ENCODE measurements at places on chromosomes 1 and 21.

GRCh38 chr1:19762175-19762779 is 37.4 kb downstream of the TMCO4 start:
- DNase-seq, result no peak

- DNase-seq, result no peak
These were observed 88.8 kb downstream of the RGL1 start for GRCh38 chr1:183893561-183894289.

DNA sequence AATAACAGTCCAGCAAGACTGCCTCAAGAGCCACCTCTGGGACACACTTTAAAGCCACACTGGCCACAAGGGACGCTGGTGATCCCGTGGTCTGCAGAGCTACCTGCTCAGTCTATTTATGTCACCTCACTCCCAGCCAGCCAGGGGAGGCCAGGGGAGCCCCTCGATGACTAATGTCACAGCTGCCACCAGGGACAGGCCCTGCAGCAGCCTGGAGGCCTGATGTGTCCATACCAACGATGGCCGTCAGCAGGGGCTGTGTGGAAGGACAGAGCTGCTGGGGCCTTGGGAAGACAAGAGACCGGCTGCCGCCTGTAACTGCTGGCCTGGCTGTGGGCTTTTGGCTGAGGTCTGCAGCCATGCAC is 71.0 kb downstream of the SIK1 start:
- DNase-seq, result no peak

GRCh38 chr1:48619539-48619938 is 147.5 kb upstream of the SPATA6 start:
- DNase-seq, result no peak

GRCh38 chr1:240683576-240683975 is 71.6 kb upstream of the GREM2 start:
- DNase-seq, result no peak

GRCh38 chr1:169595764-169596711 is 9.8 kb upstream of the F5 start:
- no peak for DNase-seq

DNA sequence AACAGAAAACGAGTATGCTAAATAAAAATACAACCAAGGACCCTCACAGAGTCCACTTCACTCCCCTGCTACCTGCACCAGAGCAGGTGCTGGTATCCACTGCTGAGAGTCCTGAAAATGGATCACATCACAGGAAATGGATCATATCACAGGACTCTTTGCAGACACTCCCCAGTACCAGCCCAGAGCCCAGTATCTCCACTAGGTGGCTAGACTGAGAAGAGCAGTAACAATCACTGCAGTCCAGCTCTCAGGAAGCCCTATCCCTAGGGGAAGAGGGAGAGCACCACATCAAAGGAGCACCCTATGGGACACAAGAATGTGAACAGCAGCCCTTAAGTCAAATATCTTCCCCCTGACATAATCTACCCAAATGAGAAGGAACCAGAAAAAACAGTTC is 28.0 kb downstream of the AGBL4 start:
- no peak for DNase-seq

DNA sequence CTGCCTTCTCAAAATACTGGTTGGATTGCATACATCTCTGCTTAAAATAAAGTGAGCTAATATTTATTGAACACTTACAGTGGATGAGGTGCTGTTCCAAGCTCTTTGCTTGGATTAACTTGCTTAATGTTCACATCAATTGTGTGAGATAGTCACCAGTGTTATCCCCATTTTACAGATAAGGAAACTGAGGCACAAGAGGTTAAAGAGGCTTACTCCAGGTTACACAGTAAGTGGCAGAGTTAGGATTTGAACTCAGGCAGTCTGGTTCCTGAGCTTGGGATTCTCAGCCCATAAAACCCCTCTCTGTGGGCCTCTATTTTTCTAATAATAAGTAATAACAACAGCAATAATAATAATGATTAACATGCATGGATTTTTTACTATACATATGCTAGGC is 13.6 kb upstream of the FAAH start:
- DNase-seq, result no peak

GRCh38 chr1:246782120-246782900 is 58.1 kb downstream of the SCCPDH start:
- DNase-seq, result no peak

DNA sequence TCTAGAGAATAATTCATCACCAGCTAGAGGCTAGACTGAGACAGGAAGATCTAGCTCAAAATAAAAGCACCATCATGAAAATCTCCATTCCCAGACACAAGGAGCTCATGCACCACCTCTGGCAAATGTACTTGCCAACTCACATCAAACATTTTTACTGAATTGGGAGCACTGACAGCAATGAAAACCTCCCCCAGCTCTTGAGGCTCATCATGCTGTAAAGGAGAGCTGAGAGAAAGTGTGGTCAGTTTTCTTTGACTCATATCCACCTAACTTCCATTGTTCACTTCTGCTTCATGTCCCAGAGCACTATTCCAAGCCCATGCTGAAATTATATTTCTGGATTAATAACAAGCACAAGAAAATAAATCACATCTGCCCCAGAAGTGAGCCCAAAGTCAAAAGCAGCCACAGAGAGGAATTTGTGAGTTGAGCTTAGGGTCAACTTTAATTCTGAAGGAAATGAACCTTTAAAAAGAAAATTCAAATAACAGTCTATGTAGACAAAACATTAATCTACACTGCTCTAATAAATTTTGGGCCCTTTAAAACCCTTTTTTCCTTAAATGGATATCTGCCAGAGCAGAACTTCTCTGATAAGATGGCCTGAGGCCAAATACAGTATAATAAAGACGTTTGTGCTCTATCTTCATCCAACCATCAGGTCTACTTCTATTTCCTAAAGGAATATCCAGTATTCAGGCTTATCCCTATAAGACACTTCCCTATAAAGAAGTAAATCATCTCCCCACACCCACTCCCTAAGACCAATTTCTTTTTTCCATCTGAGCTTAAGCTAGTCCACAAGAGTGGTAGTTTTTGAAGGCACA is 85.9 kb upstream of the ADAM30 start:
- no peak for DNase-seq

- no peak for DNase-seq
These were observed 136.8 kb downstream of the GABPA start for GRCh38 chr21:25871566-25871965.

DNA sequence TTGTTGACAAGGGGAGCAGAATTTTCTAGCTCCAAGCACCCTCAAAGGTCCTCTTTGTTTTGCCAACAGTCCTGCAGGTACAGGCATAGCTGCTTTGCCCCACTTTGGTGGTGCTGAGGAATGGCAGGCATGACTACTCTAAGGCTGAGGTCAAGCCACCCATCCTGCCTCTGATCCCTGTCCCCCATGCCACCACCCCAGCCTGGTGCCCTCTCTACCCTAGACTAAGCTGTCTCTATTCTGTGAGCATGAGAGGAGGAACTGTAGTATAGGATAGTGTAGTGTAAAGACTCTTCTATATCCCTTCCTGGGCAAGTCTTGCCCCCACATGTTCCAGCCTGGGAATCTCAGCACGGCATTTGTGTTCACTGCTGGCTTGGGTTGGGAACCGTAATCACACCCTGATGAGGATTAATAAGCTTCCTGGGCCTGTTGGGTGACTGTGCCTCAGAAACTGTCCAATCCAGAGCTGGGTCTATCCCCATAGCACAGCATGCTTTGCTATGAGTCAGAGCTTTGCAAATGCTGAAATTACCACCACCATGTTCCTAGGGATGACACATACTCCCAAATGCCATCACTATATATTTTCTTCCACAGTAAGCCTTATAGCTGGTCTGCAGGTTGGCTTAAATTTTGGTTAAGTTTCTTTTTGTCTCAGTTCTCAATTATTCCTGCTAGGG is 105.7 kb upstream of the PPP2R5A start:
- DNase-seq, result no peak

DNA sequence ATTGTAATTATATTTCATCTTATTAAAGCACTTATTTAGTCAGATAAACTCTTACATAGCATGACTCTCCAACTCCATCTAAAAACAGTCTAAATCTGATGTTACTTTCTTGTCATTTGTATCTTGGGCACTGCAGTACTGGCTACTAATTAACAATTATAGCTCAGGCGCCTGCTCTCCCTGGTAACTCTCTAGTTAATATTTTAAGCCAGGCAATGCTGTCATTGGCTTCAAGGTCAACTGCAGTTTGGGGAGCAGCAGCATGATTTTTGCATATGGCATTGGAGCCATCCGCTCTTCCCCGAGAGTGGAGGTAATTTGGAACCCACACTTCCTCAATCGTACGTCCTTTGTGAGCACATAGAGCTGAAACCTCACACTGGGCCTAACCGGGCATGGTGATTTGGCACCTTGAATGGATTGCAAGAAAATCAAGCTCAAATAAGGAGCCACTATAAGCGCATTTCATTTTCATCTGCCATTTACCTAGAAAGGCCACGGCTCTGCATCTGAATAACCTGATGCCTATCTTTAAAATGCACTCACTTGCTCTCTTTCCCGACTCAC is 187.7 kb downstream of the KAZN start:
- DNase-seq, result no peak

DNA sequence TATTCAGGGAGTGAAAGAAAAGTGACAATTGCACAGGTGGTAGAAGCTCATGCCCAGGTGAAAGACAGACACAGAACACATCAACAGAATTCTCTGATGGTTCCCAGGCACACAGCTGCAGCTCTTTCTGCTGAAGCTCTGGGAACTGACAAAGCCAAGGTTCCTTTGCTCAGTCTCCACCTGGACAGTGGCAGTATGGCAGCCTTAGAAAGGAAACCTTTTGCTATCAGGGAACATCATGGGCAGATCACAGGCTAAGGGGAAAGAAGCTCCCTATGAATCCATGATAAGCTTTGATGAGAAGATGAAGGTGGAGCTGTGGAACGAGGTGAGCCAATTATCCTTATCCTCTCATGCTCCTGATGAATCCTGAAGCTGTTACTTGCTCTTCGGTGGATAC is 1.2 kb downstream of the SPRR2B start:
- DNase-seq, result no peak

- peak; percentile 23 for DNase-seq
These were observed 681 bp upstream of the UBXN10 start for GRCh38 chr1:20184997-20185833.

DNA sequence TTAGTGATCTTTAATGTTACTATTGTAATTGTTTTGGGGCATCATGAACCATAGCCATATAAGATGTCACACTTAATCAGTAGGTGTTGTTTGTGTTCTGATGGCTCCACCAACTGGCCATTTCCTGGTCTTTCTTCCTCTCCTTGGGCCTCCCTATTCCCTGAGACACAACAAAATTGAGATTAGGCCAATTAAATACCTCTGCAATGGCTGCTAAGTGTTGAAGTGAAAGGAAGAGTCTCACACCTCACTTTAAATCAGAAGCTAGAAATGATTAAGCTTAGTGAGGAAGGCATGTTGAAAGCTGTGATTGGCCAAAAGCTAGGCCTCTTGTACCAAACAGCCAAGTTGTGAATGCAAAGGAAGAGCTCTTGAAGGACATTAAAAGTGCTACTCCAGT is 30.7 kb downstream of the PPP2R5A start:
- DNase-seq, result no peak

GRCh38 chr1:238408737-238409136 is 518.0 kb upstream of the ZP4 start:
- DNase-seq, result no peak

- DNase-seq, result no peak
These were observed 18.3 kb upstream of the MMEL1 start for GRCh38 chr1:2650967-2651645.

DNA sequence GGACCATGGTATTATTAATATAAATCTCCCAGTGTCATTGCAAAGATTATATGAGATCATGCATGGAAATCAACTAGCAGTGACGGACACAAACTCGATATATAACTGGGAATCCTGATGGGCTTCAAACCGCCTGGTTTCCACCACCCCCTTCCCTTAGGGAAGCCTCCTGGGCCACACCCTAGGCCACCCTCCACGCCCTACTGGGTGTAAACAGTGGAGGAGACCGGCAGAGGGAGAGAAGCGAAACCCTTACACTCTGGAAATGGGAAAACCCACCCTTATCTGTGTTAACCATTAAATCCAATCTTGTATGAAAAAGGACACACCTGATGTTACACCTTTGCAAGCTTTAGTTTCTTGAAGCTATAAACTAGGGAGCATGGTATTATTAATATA is 595 bp upstream of the ZNHIT6 start:
- no peak for DNase-seq

DNA sequence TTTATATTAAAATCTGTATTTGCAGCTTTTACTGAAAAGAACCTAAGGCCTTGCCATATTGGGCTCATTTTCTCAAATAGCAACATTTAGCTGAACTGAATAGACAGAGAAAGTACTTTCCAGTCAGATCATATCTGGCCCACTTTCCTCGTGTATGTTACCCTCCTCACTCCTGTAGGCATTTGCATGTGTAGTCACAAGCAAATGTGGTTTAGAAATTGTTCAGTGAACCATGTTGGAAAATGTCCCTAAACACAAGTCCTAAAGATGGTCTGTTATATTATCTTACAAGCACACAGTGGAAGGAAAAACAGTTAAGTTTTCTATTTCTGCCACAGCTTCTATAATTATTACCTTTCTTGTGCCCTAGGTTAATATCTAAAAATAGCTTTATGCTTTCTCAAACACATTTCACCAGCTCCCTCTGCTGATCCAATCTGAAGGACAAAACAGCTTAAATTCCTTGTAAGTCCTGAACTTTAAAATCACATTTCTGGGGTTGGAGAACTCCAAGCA is 606 bp upstream of the FMO4 start:
- DNase-seq, result no peak

GRCh38 chr1:178241057-178241456 is 147.2 kb downstream of the RASAL2 start:
- DNase-seq, result no peak

- DNase-seq, result no peak
These were observed 29.9 kb downstream of the KRTAP19-8 start for GRCh38 chr21:31008355-31008754.

- no peak for DNase-seq
These were observed 102.6 kb upstream of the ZNF644 start for GRCh38 chr1:91124290-91124985.

- no peak for DNase-seq
These were observed 211.6 kb upstream of the NR5A2 start for GRCh38 chr1:199815947-199816346.

- no peak for DNase-seq
These were observed 27.1 kb downstream of the DHCR24 start for GRCh38 chr1:54859700-54860391.

DNA sequence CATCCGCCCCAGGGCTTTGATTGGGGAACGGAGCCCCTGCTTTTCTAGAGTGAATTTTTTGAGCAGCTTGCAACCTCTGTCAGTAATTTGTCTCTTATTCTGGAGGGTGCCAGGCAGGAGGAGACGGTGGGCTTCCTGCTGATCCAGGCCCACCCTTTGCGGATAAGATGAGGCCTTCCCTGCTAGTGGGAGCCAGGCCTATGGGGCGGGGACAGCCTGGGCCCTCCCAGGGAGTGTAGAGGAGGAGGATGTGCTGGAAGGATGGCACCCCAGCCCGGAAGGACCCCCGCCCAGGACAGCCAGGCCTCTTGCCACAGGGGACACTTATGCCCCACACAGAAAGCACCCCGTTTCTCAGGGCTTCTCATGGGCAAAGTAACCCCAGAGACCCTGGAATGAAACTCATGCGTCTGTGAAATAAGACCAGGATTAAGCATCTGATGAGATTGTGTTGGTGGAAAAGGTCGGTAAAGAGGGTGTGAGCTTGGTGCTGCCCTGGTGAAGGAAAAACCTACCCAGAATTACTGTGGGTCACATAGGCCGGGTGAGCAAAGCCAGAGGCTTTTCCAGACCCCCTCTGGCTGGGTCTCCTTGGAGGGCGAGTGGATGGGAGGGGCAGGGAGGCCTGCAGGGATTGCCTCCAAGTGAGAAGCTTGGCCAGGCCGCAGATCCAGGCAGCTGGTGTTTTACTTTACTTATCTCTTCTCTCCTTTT is 118.7 kb downstream of the SIK1 start:
- no peak for DNase-seq

Data from activated CD8-positive, alpha-beta memory T cell treated with anti-CD3 and anti-CD28 coated beads for 4 hours (primary cell).